ENCODE measurements at places on chromosomes 5 and 9.

DNA sequence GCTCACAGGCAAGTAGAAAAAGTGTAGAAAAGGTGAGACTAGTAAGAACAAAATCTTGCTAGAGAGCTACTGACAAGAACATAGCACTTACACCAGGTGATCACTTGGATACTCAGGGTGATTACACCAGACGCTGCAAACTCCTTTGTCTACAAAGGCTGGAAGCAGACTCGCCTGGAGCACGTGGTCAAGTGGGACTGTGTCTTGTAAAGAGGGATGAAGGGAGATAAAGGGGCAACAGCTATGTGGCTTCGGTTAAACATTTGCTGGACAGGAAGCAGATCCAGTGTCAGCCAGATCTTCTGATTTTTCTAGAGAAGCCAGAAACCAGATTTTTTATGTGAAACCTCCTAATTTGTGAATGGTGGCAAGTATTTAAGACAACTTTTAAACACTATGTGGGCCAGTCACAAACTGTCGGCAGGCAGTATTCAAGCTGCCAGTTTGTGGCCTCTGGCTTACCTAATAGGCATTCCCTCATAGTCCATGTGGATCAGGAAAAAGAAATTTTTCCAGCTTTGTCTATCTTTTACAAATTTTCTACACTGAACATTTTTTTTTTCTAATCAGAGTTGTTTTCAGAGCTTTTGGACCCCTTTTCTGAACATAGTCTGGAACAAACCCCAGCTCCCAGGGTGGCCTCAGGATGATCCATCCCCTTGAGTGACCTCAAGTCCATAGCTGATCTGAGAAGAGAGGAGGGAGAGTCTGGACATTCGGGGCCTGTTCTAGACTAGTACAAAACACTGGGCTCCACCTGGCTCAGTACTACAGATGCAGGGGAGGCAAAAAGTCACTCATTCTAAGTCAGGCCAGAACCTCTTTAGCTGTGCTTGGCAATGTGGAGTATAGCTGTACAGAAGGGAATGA is 262.9 kb downstream of the ARRDC3 start:
- no peak for DNase-seq

DNA sequence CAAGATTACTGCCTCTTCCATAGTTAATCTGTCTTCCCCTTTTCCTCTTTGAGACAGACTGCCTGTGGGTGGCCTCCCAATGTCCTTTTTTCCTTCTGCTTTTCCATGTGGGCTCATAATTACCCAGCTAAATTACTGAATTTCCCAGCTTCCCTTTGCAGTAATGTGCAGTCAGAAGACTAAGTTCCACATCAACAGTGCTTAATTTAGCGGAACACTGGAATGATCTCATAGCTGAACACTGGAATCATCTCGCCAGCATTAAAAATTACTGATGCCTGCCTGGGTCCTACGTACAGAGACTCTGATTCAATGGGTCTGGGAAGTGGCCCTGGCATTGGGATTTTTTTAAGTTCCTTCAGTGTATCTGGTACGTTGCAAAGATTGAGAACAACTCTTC is 84.3 kb downstream of the DNAH5 start:
- DNase-seq, result no peak

- peak; percentile 43 for DNase-seq
These were observed 1271.3 kb downstream of the EFNA5 start for GRCh38 chr5:106399391-106399790.

GRCh38 chr5:68548959-68549676 is 333.6 kb downstream of the PIK3R1 start:
- peak; percentile 42 for DNase-seq

DNA sequence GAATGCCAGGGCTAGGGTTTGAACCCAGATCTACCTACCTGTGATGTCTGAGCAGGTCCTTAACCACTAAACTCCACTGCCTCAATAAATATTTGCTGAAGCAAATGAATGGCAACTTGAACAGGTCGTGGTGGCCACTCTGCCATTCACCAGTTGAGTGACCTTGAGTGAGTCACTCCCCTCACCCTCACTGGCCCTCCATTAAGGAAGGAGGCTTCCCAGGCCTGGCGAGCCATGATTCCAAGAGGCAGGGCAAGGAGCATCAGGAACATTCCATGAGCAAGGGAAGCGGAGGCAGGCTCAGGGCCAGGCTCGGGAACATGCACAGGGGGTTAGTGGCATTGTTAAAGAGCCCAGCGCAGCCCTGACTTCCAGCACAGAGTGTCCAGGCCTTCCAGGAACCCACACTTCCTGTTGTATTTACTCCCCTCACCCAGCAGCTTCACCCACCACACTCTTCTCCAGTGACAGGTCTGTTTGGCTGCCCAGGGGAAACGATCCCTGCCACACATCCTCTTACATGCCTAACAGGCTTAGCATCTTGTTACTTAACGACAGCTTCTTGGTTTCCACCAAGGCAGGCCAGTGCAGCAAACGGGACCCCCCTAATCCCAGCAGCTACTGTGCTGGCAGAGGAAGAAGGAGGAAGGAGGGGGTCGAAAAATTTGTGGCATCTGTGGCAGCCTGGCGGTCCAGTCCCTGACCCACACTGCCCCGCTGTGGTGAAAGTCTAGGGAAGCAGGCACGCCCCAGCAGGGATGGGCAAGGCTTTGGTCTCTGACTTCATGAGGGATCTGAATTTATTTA is 43.7 kb upstream of the TTC1 start:
- peak; percentile 66 for DNase-seq

DNA sequence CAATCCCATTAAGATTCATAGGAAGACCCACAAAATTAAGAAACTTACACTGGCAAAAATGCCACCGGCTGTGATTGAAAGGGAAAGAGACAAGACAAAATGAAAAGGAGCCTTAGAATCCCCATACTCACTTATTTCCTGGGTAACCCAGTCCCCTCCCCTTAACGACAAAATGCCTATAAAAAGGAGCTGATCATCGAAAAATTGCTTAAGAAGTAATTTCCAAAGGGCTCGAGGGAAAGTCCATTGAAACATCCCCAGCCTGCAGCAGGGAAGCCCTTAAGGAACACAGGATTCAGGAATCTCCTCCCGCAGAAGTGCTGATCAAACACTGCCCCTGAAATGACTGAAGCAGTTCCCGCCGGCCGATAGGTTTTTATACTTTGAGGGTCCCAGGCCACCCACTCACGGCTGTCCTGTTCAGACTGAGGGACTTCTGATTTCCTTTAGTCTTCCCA is 677 bp upstream of the ZNF79 start:
- no peak for DNase-seq

DNA sequence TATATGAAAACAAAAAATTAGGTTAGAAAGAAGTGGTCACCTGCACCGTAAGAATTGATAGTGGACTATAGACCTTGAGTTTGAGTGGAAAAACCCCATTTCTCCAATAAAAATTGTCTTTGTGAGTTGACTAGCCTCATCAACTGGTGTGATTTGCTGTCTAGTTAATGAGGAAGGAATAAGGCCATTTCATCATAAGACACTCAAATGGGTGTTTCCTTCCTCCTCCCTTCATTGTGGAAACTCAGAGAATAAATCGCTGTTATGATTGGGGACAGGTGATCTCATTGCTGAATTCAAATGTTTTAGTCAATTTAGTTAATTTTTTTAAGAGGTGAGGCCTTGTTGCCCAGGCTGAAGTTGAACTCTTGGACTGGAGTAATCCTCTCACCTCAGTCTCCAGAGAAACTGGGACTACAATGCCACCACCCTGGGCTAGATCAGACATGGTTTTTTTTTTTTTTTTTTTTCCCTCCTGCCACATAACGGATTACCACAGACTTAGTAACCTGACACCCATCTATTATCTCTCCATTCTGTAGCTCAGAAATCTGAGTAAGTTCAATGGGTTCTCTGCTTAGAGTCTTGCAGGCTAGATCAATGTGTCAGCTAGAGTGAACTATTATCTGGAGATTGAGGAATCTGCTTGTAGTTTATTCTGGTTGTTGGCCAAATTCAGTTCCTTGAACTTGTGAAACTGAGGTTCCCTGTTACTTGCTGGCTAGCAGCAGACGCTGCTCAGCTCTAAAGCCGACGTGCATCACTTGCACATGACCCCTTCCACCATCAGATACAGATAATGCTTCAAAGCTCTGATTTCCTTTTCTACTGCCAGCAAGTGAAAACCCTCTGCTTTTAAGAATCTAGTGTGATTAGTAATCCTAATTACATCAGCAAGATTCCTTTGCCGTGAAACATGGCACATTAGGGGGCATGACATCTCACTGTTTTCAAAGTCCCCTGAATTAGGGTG is 663.8 kb upstream of the CDH9 start:
- peak; percentile 0 for DNase-seq

- peak; percentile 85 for DNase-seq
These were observed 33.5 kb upstream of the APC start for GRCh38 chr5:112703866-112704820.

DNA sequence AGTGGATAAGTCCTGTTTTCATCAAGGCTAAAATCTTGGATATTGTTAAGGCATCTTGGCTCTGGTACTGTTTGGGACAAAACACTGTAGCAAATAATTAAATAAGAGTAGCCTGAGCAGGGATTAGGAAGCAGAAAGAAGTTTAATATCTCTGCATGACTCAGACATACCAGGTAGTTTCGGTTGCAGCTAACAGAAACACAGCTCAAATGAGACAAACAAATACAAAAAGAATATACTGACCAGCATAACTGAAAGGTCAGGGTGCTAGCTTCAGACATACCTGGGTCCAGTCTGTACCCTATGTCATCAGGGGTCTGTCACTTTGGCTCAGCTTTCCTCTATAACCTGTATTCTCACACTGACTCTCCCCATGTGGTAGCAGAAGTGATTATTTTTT is 156.4 kb upstream of the MAP3K1 start:
- no peak for DNase-seq
